ENCODE measurements at places on chromosomes 4 and X.

- DNase-seq: no peak
Observed at GRCh38 chr4:139028191-139028661, 12.6 kb downstream of the NOCT start.

- no peak for DNase-seq
Observed at GRCh38 chr4:162406637-162407365, 243.0 kb upstream of the FSTL5 start.

DNA sequence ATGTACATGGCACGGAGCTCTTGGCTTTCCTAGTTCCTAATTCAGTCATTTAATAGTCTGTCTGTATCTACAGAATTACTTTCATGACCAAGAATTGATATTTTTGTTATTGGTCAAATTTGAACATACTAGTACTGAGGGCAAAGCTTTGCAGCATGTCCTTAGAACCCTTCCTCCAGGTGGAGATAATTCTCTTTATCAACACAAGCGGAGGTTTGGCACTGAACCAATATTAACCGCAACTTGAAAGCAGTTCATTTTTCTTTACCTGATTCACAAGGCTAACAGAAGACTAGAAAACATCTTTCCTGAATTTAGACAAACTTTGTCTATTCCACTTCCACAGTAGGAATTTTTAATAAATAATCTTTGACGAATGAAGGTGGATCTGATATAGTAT is 73.8 kb downstream of the TACR3 start:
- DNase-seq: no peak

DNA sequence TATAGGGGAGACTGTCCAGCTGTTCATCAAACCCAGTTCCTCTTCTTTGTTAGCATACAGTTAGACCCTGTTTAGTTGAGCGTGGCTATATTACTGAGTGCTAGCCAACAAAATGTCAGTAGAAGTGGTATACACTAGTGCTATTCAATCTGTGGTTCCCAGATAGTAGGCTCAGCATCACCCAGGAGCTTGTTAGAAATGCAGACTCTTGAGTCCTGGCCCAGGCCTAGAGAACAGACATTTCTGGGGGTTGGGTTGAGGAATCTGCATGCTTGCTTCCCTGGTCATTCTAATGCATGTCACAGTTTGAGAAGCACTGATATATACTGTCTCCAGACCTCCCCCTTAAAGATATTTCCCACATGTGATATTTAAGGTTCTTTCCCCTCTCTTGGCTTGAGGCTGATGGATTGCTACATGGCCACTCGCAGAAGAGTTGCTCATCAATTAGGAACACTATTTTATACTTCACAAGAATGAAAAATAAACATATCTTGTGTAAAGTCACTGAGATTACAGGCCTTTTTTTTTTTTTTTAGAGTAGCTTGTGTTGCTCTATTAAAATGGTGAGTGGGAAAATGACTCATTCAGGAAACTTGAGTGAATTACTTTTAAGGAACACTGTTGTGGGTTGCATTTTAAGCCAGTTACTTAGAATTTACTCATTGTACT is 289.0 kb downstream of the STIM2 start:
- no peak for DNase-seq

- no peak for DNase-seq
Observed at GRCh38 chrX:34560180-34560579, 96.9 kb downstream of the TMEM47 start.

- no peak for DNase-seq
Observed at GRCh38 chr4:7309636-7310390, 117.5 kb downstream of the SORCS2 start.

- DNase-seq: no peak
Observed at GRCh38 chr4:48902266-48902665, 4.3 kb downstream of the OCIAD2 start.

DNA sequence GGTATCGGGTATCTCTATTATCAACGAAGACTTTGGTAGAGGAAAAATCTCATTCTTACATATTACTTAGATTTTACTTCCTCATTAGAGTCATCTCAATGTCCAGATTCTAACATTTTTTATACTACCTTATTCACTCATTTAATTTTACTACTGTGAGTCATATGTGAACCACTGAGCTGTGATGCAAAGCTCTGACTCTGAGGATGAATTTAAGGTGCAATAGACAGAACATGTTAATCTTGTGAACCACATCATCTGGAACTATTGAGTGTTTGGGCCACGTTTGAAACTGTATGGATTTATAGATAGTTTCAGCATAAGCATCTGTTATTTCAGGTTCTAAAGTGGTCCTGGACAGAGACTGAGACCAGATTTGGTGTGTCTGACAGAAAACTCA is 78.4 kb downstream of the PWWP3B start:
- DNase-seq: no peak

DNA sequence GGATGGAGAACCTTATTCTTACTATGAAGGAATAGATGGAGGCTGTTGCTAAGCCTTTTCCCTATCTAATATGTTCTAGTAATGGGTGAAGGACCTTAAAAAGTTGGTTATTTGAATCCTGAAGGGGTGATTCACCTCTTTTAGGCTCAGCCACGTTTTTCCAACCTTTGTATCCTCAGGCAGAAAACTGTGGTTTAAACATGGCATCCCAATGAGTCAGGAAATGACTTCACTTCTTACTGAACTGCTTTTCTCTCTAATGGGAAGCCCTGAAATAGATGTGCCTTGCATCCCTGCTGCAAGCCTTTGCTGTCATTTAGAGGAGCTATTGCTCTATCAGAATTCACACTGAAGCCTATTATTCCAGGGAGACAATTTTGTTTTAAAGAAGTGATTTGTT is 191.0 kb upstream of the ARX start:
- DNase-seq: no peak

- DNase-seq: no peak
Observed at GRCh38 chrX:150438165-150438564, 75.0 kb downstream of the MAMLD1 start.

GRCh38 chr4:72374159-72374558 is 194.9 kb downstream of the ADAMTS3 start:
- DNase-seq: no peak

DNA sequence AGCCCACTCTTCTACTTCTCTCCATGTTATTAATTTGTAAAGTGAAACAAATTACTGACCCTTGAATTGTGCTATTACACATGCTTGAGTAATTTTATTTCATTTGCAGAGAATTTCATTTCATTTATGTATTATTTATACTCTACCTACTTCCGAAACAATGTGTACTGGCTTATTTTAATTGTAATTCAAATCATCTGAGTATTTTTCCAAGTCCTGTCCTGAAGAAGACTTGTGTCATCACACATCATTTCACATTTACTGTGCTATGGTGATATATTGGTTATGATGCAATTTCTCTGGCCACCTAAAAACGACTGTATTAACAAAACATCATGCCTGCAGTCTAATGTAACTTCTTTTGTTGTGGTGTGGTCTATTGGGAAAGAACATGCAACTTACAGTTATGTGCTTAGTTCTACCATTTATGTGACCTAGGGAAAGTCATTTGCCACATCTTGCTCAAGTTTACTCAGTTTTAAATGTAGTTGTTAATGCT is 384.5 kb downstream of the RPA4 start:
- DNase-seq: no peak

DNA sequence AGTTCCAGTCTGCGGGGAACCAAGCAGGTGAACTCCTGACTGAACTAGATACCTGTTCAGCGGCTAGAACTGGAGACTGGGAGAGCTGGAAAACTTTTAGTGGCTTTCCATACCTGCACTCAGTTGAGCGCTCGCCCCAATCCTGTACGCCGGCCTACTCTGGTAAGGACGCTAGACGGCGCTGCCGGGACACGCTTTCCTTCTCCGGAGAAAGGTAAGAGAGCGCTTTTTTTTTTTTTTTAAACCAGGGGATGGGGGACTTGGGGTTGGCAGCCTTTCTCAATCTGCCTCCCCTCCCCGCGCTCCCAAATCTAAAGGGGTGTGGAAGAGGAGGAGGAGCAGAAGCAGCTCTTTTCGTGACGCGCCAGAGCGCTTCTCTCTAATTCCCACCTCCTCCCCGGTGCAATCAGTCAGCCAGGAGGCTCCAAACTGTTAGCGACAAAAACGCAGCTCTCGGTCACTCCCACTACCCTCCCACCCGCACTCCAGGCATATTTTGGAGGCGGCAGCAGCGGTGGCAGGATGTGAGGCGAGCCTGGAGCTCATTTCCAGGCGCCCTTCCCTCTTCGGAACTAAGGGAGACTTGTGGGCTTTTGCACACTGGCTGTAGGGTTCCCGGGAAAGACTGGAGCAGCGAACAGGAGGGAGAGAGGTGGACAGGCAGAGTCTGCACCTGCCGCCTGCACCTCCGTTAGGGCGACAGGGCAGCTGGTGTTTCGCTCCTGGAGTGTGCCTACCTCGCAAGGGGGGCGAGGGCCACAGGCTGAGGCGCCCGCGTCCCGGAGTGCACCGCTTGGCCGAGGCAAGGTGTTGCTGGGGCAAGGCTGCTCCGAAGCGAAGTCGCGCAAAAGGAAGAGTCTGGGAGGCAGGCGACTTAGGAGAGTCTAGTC is at the start of gene IL1RAPL2:
Gene IL1RAPL2 (plus strand): TSS at position 409 of the 890 bp plus-strand sequence.
- peak; percentile 58 for DNase-seq

DNA sequence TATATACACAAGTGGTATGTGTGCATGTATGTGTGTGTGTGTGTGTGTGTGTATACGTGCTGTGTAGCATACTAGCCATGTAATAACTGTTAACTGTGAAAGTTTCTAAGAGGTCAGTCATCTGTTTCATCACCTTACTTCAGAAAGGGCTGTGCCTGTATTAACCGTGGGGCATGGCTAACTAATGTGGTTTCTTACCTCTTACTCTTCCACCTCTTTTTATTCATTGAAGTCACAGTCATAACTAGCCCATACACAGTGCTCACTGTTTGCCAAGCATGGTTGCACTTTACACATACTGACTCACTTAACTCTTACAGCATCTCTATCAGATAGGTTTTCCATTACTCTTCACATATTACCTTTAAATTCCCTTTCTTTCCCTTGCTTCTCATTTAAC is 23.7 kb upstream of the LRAT start:
- no peak for DNase-seq

- DNase-seq: peak; percentile 49
Observed at GRCh38 chr4:56301181-56301996, 85.9 kb downstream of the AASDH start.

DNA sequence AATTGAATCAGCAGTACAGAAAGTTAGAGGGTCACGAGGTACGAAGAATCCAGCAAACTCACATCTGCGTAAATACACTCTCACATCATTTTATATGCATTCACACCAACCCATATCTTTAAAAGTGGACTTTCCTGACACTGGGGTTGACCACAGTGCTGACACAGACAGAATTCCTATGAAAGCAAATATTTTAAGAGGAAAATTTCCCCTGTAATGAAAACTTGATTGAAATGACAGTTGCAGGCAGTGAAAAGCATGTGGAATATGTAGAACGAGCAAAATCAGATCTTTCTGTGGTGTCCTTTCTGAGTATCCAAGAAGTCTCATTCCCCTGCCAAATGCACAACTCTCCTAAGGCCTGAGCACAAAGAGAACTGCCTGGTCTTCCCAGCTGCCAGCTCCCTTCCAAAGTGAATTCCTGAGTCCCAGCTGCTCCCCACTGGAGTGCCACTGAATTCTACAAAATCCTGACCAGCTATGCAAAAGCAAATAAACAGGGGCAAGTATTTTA is 50.5 kb upstream of the FAM9C start:
- DNase-seq: no peak

DNA sequence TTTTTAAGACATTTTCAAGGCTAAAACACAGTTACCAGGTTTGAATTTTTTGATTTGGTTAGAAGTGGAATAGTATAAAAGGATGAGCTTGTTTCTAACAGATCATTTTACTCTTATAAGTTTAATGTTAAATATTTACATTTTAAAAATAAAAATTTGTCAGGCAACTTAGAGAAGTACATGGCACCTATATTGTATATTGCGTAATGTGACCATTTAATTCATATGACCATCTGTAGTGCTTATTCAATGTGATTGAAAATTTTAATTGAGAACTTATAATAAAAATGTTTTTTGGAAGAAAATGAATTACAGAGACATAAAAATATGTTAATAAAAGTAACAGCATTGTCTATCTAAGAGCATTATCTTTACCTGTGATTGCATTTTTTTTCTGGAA is 1632.4 kb downstream of the RPA4 start:
- no peak for DNase-seq

DNA sequence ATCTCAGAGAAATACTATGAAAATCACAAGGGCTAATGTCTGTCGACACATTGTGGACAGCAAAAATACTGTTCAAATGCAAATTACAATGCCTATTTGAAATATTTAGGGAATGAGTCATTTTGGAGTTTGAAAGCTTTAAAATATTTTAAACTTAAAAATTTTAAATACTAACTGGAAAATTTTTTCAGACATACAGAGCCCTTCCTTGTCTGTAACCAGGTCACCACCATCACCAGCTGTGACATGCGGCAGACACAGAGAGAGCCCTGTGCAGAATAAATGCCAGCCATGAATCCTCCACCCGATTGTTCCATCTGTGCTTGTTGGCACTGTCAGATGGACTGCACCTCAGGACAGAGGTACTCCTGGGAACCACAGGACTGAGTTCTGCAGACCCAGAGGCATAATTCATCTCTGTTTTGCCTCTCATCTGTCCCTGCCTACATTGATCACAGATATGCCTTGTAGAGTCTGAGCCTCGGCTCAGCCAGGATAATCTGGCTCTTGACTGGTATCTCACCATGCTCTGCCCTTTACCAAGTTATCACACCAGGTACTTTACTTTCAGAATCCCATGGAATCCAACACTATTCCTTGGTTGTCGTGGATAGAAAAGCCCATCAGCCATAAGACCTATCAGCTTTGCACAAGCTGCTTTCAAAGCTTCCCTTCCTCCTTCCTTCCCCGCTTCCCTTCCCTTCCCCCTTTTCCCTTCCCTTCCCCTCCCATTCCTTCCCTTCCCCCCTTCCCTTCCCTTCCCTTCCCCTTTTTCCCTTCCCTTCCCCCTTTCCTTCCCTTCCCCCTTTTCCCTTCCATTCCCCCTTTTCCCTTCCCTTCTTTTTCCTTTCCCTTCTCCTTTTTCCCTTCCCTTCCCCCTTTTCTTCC is 67.2 kb downstream of the TBC1D9 start:
- DNase-seq: no peak

GRCh38 chrX:103729015-103729414 is 18.3 kb downstream of the TMEM31 start:
- DNase-seq: no peak

GRCh38 chr4:15751153-15751552 is 27.0 kb upstream of the CD38 start:
- DNase-seq: no peak

- DNase-seq: no peak
Observed at GRCh38 chr4:158788516-158788915, 19.7 kb downstream of the FNIP2 start.

DNA sequence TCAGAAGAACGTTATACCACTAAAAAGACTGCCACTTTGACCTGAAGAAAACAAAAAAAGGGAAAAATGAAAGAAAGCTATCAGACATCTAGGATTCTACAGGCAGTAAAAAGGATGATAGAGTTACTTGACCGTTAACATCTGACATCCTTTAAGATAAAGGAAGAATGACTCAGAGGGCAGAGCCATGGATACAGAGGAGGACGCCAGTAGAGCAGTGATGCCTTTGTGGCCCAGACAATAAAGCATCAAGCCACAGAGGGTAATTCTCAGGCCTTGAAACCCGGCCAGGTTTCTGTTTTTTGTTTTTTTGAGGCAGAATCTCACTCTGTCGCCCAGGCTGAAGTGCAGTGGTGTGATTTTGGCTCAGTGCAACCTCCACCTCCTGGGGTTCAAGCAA is 9.5 kb upstream of the BEX1 start:
- no peak for DNase-seq
